Pancreas (tissue), 10 donors: ENCODE measurements at places on chromosomes 5 and 9. TPM values are rescaled to one million over a fixed set of nuclear protein-coding genes. Genes with fewer than 3 reads are reported as not detected.

DNA sequence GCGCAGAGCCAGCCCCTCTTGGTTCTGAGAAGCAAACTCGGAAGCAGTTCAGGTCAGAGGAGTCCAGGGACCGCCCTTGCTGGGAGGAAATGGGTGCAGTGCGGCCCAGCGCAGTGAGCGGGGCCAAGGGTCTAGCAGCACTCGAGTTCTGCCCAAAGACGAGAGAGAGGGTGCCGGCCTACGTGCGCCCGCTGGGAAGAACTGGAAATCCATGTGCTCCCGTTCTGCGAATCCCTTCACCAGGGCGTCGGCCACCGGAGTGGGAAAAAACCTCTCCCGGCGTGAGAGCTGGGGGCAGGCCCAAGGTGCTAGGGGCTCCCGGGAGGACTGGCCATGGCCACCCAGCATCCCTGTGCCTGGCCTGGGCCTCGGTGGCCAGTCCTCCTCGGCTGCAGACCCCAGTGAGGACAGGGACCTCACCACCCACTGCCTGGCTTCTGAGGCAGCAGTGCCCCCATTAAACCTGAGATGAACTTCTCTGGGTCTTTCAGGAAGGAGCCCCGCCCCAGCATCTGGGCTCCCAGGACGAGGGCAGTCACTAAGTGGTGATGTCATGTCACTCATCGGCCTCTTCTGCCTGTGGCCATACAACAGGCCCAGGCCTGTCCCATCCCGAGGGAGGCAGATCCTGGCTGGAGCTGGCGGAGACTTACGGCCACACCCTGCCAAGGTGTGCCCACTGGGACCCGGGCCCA lies 10.6 kb downstream of the TMEM250 start:
- no peak overlapping the region for H3K27ac ChIP-seq
- no peak overlapping the region for H3K4me3 ChIP-seq
- peaks cover 5% of the 10 kb centered on the region for H3K4me1 ChIP-seq
- H3K27me3 ChIP-seq, result no peaks in the 10 kb centered on the region
- no peak for DNase-seq
- no peaks in the 10 kb centered on the region for H3K36me3 ChIP-seq

- no peak overlapping the region for H3K27ac ChIP-seq
- no peaks in the 10 kb centered on the region for H3K36me3 ChIP-seq
- H3K4me3 ChIP-seq, result no peak overlapping the region
- no peaks in the 10 kb centered on the region for H3K4me1 ChIP-seq
- no peak for DNase-seq
- H3K27me3 ChIP-seq, result no peaks in the 10 kb centered on the region
These were observed 15.6 kb upstream of the DENND1A start for GRCh38 chr9:123945532-123945931.

DNA sequence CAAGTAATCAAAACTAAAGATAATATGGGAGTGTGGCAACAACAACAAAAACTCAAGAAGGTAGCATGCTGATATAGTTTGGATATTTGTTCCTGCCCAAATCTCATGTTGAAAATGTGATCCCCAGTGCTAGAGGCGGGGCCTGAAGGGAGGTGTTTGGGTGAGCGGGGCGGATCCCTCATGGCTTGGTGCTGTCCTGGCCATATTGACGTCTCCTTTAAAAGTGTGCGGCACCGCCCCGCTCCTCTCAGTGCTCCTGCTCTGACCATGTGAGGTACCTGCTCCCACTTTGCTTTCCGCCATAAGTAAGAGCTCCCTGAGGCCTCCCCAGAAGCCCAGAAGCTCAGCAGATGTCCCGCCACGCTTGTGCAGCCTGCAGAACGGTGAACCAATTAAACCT lies 25.6 kb downstream of the MED27 start:
- H3K4me1 ChIP-seq, result no peaks in the 10 kb centered on the region
- H3K27me3 ChIP-seq, result no peaks in the 10 kb centered on the region
- no peak overlapping the region for H3K27ac ChIP-seq
- H3K36me3 ChIP-seq, result no peaks in the 10 kb centered on the region
- H3K4me3 ChIP-seq, result no peak overlapping the region

GRCh38 chr9:133430244-133430643 lies 8.1 kb downstream of the ADAMTS13 start:
- no peak overlapping the region for H3K27ac ChIP-seq
- H3K27me3 ChIP-seq, result no peaks in the 10 kb centered on the region
- no peak for DNase-seq
- H3K4me3 ChIP-seq, result no peak overlapping the region

DNA sequence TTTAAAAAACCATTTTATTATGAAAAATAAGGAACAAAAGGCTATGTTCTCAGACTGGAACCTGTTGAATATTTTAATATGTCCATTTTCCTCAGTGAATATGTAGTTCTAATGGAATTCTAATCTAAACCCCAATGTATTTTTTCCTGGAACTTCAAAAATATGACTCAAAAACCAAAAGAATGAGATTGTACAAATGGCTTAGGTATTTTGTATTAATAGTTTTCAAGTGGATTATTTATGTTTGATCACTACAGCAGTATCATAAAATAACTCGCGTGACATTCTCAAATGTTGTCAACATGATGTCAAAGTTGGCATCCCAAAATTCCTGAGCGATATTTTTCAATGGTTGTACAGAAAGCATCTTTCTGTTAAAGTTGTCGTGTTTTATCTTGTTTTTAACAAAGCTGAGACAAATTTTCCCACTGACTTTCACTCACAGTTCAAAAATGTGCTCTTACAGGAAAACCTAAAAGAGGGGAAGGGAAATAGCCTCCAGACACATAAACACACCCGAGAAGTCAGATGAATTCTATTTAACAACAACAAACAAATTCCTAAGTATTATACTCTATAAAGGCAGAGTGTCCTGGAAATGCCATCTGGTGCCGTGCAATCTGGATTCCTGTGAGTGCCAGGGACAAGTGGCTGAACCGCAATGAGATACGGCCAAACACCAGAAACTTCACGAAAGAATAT lies 68.1 kb upstream of the TAS2R1 start:
- peaks cover 4% of the 10 kb centered on the region for H3K27me3 ChIP-seq
- H3K36me3 ChIP-seq, result no peaks in the 10 kb centered on the region
- H3K27ac ChIP-seq, result no peak overlapping the region
- H3K4me1 ChIP-seq, result no peaks in the 10 kb centered on the region
- no peak overlapping the region for H3K4me3 ChIP-seq

Gene NR6A1
- total RNA-seq, result 2.4 TPM

DNA sequence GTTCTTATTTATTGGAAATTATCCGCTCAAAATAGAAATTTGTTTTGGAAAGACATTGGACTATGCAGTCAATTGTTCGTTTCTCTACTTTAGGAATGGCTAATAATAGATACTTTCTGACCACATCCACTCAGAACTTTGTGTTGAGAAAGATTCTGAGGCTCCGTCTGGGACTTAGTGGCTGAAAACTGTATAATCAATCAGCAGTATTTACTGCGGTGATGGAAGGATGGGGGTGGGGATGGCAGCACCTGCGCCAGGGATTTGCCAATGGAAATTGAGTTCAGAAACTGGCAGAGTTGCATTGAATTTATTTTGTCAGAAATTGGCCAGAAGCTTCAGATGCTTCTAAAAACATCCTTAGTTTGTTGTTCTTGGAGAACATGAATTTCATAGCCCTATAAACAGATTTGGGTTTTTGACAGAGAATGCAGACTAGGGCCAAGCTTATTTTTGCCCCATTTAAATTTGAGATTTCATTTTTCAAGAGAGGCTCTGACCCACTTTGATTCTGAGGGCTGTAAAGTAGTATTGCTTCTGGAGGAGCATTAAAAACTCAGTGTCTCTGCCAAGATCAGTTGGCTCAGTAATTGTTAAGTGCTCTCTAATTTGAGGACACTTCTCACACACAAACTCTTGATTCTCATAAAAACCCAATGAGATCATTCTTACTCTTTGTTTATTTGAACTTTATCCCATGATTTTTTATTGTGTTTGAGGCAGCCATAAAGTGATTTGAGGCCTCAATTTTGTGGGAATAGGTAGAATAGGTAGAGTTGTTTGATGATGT lies 215.1 kb downstream of the CD180 start:
- DNase-seq, result no peak
- H3K4me3 ChIP-seq, result no peak overlapping the region
- H3K36me3 ChIP-seq, result no peaks in the 10 kb centered on the region
- no peaks in the 10 kb centered on the region for H3K4me1 ChIP-seq
- H3K27me3 ChIP-seq, result no peaks in the 10 kb centered on the region
- no peak overlapping the region for H3K27ac ChIP-seq

DNA sequence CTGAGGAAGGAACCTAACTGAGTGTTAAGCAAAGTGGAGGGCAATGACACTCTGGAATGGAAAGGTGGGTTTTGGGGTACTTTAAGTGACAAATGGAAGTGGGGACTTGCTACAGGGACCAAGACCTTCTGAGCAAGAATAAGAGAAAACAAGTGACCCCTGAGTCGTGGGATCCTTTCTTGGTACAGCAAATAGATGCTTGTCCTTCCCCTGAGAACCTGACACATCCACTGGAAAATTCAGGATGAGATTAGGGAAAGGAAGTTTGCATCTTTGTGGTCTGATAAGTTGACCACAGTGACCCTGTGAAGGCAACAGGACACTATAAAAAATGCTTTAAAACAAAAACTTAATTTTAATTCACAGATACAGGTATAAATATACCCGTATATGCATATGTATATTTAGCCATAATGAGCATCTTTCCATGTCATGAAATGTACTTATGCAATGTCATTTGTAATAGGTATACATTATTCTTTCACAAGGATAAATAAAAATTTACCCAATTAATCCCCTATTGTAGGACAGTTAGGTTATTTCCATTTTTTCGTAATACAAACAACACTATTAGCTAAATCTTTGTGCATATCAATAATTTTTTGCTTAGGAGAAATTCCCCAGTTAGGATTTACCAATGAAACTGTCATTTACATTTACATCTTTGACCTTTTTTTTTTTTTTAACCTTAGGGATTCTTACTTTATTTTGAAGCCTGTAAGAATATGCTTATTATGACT lies 2.0 kb upstream of the IRF1 start:
- no peaks in the 10 kb centered on the region for H3K36me3 ChIP-seq
- peaks cover 37% of the 10 kb centered on the region for H3K4me1 ChIP-seq
- no peak for DNase-seq
- H3K4me3 ChIP-seq, result no peak overlapping the region
- no peak overlapping the region for H3K27ac ChIP-seq
- H3K27me3 ChIP-seq, result no peaks in the 10 kb centered on the region

GRCh38 chr9:93645921-93646639 lies 69.7 kb downstream of the PHF2 start:
- H3K27me3 ChIP-seq, result no peaks in the 10 kb centered on the region
- H3K4me3 ChIP-seq, result no peak overlapping the region
- no peaks in the 10 kb centered on the region for H3K4me1 ChIP-seq
- no peak for DNase-seq
- H3K36me3 ChIP-seq, result peaks cover 43% of the 10 kb centered on the region

Gene BARHL1
- total RNA-seq, result not detected

Gene WWC1
- total RNA-seq, result 54.2 TPM

DNA sequence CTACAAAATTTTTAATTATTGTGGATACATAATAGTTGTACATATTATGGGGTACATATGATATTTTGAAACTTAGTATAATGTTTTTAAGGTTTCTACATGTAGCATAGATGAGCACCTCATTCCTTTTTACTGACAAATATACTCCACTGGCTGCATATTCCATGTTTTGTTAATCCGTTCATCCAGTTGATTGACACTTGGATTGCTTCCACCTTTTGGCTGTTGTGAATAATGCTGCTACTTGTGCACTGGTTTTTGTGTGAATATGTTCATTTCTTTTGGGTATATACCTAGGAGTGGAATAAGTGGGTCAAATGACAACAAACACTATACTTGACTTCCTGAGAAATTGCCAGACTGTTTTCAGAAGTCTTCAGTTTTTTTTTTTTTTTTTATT lies 2.8 kb upstream of the ENTREP1 start:
- no peak overlapping the region for H3K27ac ChIP-seq
- H3K36me3 ChIP-seq, result no peaks in the 10 kb centered on the region
- no peak overlapping the region for H3K4me3 ChIP-seq

Gene SPATA31D4
- not detected for total RNA-seq

Gene HTR4
- not detected for total RNA-seq

- no peak overlapping the region for H3K4me3 ChIP-seq
- H3K27me3 ChIP-seq, result no peaks in the 10 kb centered on the region
- no peak overlapping the region for H3K27ac ChIP-seq
- no peaks in the 10 kb centered on the region for H3K36me3 ChIP-seq
- no peak for DNase-seq
These were observed 126.4 kb upstream of the ADAMTSL1 start for GRCh38 chr9:18347386-18348082.

- no peaks in the 10 kb centered on the region for H3K27me3 ChIP-seq
- no peak overlapping the region for H3K27ac ChIP-seq
These were observed 398.4 kb downstream of the MED10 start for GRCh38 chr5:5979761-5980537.

Gene PLK2
- total RNA-seq, result 16.2 TPM

Gene ADAMTS12
- 0.37 TPM for total RNA-seq

Gene CATSPER3
- total RNA-seq, result 0.57 TPM

DNA sequence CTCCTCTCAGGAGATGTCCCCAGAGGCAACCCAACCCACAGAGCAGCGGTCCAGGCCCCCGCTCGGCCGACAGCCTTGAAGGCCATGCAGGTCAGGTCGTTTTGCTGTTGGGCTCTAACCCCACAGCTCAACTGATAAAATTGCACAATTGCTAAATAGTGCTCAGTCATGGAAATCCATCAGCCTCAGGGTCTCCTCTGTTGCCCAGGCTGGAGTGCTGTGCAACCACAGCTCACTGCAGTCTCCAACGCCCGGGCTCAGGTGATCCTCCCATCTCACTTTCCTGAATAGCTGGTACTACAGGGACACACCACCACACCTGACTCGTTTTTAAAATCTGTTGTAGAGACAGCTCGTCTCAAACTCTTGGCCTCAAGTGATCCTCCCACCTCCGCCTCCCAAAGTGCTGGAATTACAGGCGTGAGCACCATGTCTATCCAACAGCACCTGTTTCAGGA lies 18.3 kb downstream of the BRD3OS start:
- H3K27me3 ChIP-seq, result no peaks in the 10 kb centered on the region
- DNase-seq, result peak; percentile 33
- no peak overlapping the region for H3K4me3 ChIP-seq
- peaks cover 14% of the 10 kb centered on the region for H3K36me3 ChIP-seq

DNA sequence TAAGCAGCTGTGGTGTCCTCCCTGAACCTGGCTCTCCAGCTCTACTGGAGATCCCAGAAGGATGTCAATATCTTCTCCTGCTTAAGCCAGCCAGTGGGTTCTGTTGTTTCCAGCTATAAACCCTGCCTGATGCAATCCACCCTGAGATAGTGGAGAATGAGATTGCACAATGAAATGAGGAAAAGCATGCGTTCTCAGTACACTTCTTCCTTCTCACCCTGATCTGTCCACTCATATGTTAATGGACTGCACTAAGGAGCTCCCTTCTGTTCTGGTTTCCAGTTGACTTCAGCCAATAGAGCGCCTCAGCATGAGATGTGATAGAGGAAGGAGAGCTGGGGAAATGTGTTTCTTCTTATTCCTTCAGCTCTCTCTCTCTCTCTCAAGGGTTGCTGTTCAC lies 40.0 kb upstream of the CDH6 start:
- no peak for DNase-seq
- H3K27me3 ChIP-seq, result no peaks in the 10 kb centered on the region
- no peaks in the 10 kb centered on the region for H3K4me1 ChIP-seq
- H3K4me3 ChIP-seq, result no peak overlapping the region
- H3K27ac ChIP-seq, result no peak overlapping the region
- no peaks in the 10 kb centered on the region for H3K36me3 ChIP-seq

Gene LRRC19
- 0.12 TPM for total RNA-seq

Gene WDR5
- total RNA-seq, result 14.8 TPM
